RWPE1 (cell line): ENCODE measurements at places on chromosomes 16 and 17.

- DNase-seq: peak; percentile 60
Measured at GRCh38 chr17:76458580-76459490, 5.9 kb upstream of the UBE2O start.

DNA sequence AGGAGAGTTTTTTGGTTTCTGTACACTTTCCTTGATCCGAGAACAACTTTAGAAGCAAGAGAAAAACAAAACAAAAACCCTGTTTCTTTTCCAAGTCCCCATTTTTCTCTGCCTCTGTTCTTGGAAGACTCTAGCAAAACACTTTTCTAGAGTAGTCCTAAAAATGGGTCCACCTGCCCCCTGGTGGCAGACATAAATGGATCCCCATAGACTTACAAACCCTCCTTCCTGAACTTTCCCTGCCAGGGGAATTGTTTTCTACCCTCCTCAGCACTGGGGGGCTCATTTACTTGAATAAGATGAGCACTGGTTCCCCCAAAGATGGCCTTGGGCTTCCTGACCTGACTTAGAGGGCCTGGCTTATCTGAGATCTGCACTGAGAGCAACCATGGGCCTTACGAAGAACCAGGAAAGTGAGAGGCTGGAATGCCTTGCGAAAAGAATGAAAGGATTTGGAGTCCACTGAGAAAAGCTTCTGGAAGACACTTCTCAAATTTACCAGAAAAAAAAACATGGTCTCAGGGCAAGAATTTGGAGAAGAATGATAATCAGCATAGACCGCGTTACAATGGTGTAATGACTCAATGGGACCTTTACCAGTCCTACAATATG lies 48.0 kb upstream of the CDYL2 start:
- peak; percentile 5 for DNase-seq

GRCh38 chr17:64385187-64386083 lies 5.2 kb downstream of the PECAM1 start:
- DNase-seq: peak; percentile 77

GRCh38 chr17:82170412-82170961 lies 42.2 kb downstream of the CCDC57 start:
- no peak for DNase-seq
